ENCODE measurements at places on chromosomes 4 and X.

DNA sequence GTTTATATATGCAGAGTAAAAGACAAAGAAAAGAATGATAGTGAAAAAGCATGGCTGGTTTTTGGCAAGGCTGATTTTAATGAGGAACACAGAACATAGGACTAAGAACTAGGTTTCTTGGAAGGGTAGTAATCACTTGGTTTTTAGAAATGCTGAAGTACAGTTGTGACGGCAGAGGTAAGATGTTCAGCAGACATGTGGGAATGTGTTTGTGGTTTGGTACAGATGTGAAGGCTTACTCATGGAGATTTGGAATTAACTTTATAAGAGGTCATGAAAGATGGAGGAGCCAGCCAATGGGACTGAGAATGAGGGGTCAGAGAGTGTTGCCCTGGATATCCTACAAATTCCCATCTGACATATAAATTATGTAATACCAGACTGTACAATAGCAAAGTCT, 243.6 kb downstream of the NPFFR2 start:
- H3K27me3 ChIP-seq: no peaks in the 10 kb centered on the region
- H3K27ac ChIP-seq: no peak overlapping the region
- DNase-seq: no peak
- no peak overlapping the region for H3K4me3 ChIP-seq

DNA sequence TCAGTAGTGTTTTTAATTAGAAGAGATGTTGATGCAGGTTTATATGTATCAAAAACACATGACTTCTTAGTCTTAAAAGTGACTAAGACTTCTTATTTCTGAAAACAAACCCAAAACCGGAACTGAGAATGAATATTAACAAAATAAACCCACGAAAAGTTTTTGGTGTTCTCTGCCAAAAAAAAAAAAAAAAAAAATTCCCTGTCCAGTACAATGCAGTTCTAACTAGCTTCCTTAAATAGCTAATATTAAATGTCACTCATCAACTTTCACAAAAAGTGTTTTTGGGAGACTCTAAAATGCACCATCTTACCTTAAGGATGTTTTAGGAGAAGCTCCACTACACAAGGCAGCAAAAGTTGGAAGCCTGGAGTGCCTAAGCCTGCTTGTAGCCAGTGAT, 2.0 kb downstream of the ANKRD37 start:
- no peaks in the 10 kb centered on the region for H3K36me3 ChIP-seq
- H3K4me1 ChIP-seq: peaks cover 18% of the 10 kb centered on the region
- H3K27ac ChIP-seq: peak overlapping the region; percentile 98
- H3K27me3 ChIP-seq: no peaks in the 10 kb centered on the region
- no peak for DNase-seq

DNA sequence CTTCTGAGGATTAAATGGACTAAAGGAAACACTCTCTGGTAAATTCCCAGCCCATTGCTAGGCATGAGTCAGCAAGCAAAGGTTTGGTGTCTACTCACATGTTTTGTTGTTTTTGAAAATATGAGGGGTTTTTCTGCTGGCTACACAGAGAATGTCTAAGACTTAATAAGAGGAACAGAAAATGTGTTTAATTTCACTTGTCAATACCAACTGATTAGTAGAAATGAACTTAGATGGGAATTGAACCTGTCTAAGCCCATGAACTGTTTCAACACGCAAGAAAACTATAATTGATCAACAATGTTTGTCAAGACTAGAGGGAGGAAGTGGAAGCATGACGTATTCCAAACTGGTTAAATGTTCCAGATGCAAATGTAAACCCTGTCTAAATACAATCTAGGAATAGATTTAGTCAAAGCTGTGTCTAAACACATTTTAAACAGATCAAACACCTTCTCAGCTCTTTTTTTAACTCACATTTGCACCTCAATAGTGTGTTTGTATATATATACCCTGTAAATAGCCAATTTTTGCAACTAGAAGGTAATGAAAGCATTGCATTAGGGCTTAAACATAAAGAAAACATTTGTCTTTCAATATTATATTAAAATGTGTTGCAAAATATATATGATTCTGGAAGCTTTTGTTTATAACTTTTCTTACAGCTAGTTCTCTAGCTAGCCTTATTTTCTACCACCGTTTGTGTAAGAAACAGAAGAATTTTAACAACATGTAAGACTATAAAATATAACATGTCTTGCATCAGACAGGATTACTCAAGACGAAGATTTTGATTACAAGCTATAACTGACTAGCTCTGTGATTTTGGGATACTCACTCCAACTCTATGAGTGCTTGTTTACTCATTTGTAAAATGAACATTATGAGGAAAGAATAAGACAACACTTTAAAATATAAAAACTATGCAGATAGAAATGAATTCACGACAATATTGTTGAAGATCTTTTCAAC, 607.8 kb downstream of the FSTL5 start:
- no peaks in the 10 kb centered on the region for H3K27me3 ChIP-seq
- DNase-seq: no peak
- H3K27ac ChIP-seq: no peak overlapping the region
- H3K36me3 ChIP-seq: no peaks in the 10 kb centered on the region

DNA sequence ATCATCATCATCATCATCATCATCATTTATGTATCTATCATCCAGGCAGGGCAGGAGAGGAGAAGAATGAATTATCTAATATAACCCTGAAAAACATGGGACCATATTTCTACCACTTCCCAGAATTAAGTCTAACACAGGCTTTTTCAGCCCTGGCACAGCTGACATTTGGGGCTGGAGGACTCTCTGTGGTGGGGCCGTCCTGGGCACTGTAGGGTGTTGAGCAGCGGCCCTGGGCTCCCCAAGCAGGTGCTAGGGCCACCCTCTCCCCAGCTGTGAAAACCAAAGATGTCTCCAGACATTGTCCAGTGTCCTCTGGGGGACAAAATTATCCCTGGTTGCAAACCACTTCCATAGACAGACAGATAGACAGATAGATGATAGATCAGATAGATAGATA, 288.4 kb downstream of the CRLF2 start:
- H3K27me3 ChIP-seq: no peaks in the 10 kb centered on the region
- DNase-seq: no peak
- H3K27ac ChIP-seq: no peak overlapping the region
- H3K36me3 ChIP-seq: no peaks in the 10 kb centered on the region
- H3K4me1 ChIP-seq: no peaks in the 10 kb centered on the region

DNA sequence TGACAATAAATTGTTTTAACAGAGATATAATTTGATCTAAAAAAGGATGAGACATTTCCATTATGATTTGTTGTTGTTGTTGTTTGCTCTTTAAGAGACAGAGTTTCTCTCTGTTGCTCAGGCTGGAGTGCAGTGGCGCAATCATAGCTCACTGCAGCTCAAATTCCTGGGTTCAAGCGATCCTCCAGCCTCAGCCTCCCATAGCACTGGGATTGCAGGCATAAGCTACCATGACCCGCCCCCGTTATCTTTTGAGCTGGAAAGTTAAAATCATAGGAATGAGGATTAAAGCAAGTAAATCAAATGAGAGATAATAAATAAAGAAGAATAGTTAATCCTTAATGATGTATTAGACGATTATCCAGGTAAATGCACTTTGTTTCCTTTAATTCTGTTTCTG, 224.4 kb upstream of the SMIM31 start:
- H3K4me1 ChIP-seq: no peaks in the 10 kb centered on the region
- H3K27ac ChIP-seq: no peak overlapping the region
- no peaks in the 10 kb centered on the region for H3K27me3 ChIP-seq
- no peaks in the 10 kb centered on the region for H3K36me3 ChIP-seq
- no peak overlapping the region for H3K4me3 ChIP-seq
- no peak for DNase-seq

DNA sequence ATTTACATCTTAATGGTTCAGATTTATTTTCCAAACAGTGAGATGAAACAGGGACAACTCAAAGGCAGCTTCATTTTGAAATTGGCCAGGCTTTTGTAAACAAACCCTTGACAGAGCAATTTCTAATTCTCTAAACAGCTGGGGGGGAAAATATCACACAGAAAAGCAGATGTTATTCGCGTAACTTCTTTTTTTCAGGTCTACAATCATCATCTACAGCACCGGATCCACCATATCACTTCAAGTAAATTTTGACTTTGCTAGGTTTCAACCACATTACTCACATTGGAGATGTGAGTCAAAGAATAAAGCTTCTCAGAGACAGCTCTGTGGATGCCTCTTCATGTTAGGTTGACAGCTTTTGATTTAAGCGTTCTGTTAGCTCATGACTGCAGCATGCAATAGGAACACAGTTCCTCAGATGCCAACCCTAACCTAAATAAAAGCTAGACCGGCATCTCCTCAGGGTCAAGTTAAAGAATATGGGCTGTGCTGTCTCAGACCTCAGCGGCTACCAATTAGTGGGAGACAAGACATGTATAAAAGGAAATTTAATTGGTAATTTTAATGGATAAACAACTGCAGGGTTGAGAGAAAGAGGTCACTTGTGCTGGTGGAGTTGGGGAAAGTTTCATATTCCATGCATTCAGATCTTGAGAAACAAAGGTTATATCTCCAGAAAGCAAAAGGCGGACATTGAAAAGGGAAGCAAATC, 26.8 kb downstream of the AMELX start:
- no peak overlapping the region for H3K4me3 ChIP-seq
- no peak overlapping the region for H3K27ac ChIP-seq
- no peaks in the 10 kb centered on the region for H3K36me3 ChIP-seq
- no peak for DNase-seq

GRCh38 chr4:140233791-140234696, 80.1 kb upstream of the MAML3 start:
- H3K36me3 ChIP-seq: no peaks in the 10 kb centered on the region
- H3K4me1 ChIP-seq: peaks cover 20% of the 10 kb centered on the region
- no peak overlapping the region for H3K4me3 ChIP-seq

- no peak overlapping the region for H3K27ac ChIP-seq
- H3K27me3 ChIP-seq: no peaks in the 10 kb centered on the region
- H3K4me1 ChIP-seq: no peaks in the 10 kb centered on the region
- no peak for DNase-seq
- H3K36me3 ChIP-seq: no peaks in the 10 kb centered on the region
Observed at GRCh38 chr4:10326075-10326474, 131.2 kb downstream of the ZNF518B start.

GRCh38 chrX:23787745-23788118, 4.8 kb downstream of the SAT1 start:
- DNase-seq: no peak
- no peaks in the 10 kb centered on the region for H3K4me1 ChIP-seq
- no peak overlapping the region for H3K27ac ChIP-seq
- peaks cover 5% of the 10 kb centered on the region for H3K36me3 ChIP-seq
- no peak overlapping the region for H3K4me3 ChIP-seq
- H3K27me3 ChIP-seq: no peaks in the 10 kb centered on the region

GRCh38 chr4:113385281-113385899, 335.9 kb downstream of the ANK2 start:
- H3K27ac ChIP-seq: peak overlapping the region; percentile 18
- no peak for DNase-seq
- H3K36me3 ChIP-seq: no peaks in the 10 kb centered on the region
- H3K4me1 ChIP-seq: peaks cover 30% of the 10 kb centered on the region

- H3K27ac ChIP-seq: no peak overlapping the region
- H3K4me3 ChIP-seq: no peak overlapping the region
- H3K36me3 ChIP-seq: no peaks in the 10 kb centered on the region
- H3K4me1 ChIP-seq: no peaks in the 10 kb centered on the region
- H3K27me3 ChIP-seq: no peaks in the 10 kb centered on the region
Observed at GRCh38 chrX:48492293-48492910, 16.4 kb upstream of the PORCN start.

DNA sequence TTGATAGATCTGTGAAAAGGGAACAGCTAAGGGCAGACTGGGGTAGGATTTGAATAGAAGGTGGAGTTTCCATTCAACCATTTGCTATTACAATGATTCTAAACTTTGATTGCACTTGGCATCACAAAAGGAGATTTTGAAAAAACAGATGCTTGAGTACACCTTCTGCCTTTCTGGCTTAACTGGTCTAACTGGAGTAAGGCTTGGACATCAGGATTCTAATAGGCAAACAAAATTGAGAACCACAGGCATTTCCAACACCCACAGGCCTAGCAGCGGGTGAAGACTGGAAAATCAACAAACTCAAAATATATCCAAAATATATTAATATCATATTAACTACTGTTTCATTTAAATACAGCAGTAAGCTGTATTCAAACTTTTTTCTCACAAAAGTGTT, 1.9 kb upstream of the VEGFC start:
- H3K4me1 ChIP-seq: peaks cover 9% of the 10 kb centered on the region
- H3K4me3 ChIP-seq: no peak overlapping the region
- no peak for DNase-seq
- no peak overlapping the region for H3K27ac ChIP-seq

- no peaks in the 10 kb centered on the region for H3K27me3 ChIP-seq
- peaks cover 21% of the 10 kb centered on the region for H3K4me1 ChIP-seq
- peaks cover 5% of the 10 kb centered on the region for H3K36me3 ChIP-seq
- peak overlapping the region; percentile 82 for H3K4me3 ChIP-seq
Observed at GRCh38 chr4:336893-337142, 796 bp upstream of the ZNF141 start.

GRCh38 chr4:78162821-78163220, 105.7 kb downstream of the FRAS1 start:
- DNase-seq: no peak
- H3K27me3 ChIP-seq: no peaks in the 10 kb centered on the region
- no peak overlapping the region for H3K4me3 ChIP-seq
- H3K4me1 ChIP-seq: no peaks in the 10 kb centered on the region
- no peaks in the 10 kb centered on the region for H3K36me3 ChIP-seq
- H3K27ac ChIP-seq: no peak overlapping the region

GRCh38 chrX:131366407-131366806, 77.3 kb upstream of the IGSF1 start:
- H3K4me3 ChIP-seq: no peak overlapping the region
- no peaks in the 10 kb centered on the region for H3K36me3 ChIP-seq
- no peaks in the 10 kb centered on the region for H3K4me1 ChIP-seq
- H3K27ac ChIP-seq: no peak overlapping the region
- H3K27me3 ChIP-seq: no peaks in the 10 kb centered on the region
- no peak for DNase-seq

GRCh38 chrX:109643687-109644086, 18.7 kb upstream of the KCNE5 start:
- no peak for DNase-seq
- H3K4me3 ChIP-seq: no peak overlapping the region
- H3K36me3 ChIP-seq: no peaks in the 10 kb centered on the region
- no peaks in the 10 kb centered on the region for H3K4me1 ChIP-seq
- no peaks in the 10 kb centered on the region for H3K27me3 ChIP-seq
- H3K27ac ChIP-seq: no peak overlapping the region

DNA sequence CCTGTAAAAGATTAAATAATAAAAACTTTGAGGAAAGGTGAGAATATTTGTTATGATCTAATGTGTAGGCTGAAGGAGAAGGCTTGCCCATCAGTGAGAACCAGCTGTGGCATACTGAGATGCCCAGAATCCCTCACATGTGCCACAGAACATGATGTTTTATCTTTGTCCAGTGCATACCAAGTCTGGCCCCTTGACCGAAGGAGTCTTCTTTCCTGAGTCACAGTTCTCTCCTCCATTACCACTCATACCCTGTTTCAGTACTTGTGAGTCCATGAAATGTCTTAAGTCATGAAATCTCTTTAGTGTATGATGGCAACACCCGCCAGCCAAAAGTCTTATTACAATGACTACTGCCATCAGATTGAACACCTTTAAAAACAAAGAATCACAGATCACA, 42.7 kb downstream of the PPARGC1A start:
- no peaks in the 10 kb centered on the region for H3K36me3 ChIP-seq
- no peaks in the 10 kb centered on the region for H3K27me3 ChIP-seq

Measured in thoracic aorta (tissue), 2 donors.